NCI-H1417 (cell line): ENCODE measurements at places on chromosomes 6 and 20.
A peak's percentile ranks its signal among the peaks of the same experiment; 100 is the strongest.

DNA sequence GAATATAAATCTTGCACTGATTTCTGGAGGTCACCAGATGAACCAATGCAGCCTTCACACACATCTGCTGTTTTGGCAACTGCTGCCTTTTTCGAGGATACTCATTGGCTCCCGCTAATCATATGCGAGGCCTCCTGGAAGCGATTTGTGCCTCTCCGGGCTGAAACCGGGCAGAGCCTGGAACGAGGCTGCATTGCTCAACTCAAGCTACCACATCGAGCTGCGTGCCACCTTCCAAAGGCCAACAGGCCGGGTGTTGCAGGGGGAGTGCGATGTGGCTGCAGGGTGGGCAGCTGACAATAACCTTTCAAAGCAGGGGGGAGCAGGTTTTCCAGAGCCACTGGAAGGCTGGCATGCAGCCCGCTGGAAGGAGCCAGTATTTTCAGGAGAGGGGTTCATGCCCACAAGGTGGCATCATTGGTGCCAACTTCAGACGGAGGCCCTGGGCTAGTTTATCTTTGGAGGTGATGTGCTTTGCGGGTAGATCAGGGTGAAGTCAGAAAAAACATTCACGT is 122.6 kb upstream of the IFNGR1 start:
- no peak for DNase-seq

DNA sequence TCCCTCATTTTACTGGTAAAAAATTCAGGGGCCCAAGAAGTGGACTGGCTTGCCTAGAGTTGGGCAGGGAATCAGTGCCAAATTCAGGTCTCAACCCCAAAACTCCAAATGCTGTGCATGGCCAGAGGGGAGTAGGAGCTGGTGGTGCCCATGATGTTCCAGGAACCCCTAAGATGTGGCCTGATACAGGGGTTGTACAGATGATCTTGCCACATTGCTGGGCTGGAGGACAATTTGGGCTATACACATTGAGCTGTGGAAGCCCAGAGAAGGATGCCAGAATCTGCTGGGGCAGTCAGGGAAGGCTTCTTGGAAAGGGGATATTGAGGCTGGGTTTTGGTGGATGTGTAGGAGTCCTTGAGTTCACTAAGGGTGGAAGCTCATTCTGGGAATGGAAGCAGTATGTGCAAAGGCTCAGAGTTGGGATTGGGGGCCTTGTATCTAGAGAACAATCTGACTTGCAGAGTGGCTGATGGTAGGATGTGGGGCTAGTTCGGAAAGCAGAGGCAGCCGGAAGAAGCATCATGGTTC is 38.0 kb upstream of the APCDD1L start:
- DNase-seq = no peak

DNA sequence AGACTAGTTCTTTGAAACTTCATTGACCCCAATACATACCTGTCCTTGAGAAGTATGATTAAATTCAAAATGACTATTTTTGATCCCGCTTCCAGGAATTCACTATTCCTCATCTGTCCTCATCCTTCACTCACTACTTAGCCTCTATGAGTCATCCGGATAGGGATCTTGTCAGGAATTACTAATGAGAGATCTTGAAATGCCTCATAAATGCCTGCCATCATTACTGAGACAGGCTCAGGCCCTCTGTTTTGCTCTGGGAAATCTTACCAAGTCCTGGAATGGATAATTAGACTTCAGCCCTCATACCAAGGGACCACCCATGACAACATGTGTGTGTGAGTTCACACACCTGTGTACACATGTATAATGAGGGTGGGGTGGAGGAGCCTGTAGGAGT is 2.8 kb upstream of the CYP24A1 start:
- DNase-seq = no peak

DNA sequence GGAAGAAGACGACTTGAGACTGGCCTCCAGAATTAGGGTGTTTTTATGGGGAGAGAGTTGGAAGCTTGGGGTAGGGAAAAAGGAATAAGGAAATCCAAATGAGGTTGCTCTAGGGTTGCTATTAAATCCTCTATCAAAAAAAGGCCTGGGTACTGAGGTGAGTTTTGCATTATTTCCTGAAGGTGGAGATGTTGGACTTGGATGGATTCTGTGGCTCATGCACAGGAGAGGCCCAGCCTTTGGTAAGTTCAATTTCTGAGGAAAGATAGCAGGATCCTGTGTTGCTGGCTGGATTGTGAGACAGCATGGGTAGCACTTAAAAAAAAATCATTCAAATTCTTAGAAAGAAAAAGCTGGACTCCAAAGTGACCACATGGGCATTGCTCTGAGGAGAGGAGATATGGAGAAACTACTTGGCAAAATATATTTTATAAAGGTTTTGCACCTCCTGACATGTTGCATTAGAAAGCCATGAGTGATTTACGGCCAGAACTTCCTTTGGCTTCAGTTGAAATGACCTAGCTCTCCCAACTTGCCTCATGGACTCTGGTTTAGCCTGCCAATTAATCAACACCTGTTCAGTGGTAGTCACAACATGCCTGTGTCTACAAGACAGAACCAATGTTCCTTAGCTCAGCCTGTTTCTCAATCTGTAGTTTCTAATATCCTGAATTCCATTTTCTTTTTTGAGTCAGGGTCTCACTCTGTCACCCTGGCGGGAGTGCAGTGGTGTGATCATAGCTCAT is 152.1 kb upstream of the RALGAPA2 start:
- DNase-seq = peak; percentile 62

- no peak for DNase-seq
These were observed 16.3 kb upstream of the POPDC3 start for GRCh38 chr6:105196076-105196475.

DNA sequence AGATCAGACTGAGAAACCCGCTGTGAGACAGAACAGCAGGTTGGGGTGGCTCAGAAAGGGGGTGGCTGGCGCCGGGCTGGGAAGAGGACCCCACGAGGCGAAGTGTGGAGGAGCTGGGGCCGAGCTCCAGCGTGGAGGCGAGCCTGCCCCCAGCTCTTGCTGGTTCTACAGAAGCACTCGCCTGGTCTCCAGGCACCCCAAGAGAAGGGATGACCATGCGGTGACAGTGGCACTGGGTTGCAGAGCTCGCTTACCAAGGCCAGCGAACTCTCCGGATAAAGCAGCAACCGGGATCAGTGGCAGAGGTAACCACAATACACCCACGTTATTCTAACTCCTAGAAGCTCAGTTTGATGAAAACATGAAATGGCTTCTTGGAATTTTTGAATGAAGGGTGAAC is 26.5 kb downstream of the THBS2 start:
- no peak for DNase-seq

DNA sequence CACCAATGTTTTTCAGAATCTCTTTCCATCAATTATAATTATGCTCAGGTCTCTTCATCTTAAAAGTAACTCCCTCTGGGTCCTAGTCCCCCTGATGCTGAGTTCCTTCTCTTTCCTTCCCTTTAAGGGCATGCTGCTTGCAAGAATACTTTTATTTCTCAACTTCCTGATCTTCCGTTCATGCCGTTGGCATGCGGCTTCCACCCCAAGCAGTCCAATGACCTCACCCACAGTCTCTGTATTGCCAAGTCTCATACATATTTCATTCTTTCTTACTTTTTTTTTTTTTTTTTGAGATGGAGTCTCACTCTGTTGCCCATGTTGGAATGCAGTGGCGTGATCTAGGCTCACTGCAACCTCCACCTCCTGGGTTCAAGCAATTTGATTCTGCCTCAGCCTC is 83.5 kb downstream of the NDUFAF5 start:
- DNase-seq = no peak

DNA sequence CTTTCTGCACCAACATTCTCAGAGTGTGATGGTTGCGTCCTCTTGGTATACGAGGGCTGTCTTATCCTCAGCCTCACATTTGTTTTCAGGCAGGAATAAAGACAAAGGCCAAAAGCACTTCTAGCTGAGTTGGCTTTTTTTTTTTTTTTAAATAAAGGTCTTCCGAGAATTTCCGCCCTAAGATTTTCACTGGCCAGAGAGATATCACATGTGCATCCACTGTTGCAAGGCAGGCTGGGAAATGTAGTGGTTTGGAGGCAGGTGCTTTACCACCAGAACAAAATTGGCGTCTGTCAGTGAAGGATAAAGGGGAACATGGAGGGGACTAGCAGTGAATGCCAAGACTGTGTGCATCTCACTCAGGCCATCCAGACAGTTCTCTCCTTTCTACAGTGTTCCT is 334.9 kb upstream of the SOX4 start:
- DNase-seq = no peak
